HCEC 1CT (cell line): ENCODE measurements at places on chromosomes 13 and 19.

DNA sequence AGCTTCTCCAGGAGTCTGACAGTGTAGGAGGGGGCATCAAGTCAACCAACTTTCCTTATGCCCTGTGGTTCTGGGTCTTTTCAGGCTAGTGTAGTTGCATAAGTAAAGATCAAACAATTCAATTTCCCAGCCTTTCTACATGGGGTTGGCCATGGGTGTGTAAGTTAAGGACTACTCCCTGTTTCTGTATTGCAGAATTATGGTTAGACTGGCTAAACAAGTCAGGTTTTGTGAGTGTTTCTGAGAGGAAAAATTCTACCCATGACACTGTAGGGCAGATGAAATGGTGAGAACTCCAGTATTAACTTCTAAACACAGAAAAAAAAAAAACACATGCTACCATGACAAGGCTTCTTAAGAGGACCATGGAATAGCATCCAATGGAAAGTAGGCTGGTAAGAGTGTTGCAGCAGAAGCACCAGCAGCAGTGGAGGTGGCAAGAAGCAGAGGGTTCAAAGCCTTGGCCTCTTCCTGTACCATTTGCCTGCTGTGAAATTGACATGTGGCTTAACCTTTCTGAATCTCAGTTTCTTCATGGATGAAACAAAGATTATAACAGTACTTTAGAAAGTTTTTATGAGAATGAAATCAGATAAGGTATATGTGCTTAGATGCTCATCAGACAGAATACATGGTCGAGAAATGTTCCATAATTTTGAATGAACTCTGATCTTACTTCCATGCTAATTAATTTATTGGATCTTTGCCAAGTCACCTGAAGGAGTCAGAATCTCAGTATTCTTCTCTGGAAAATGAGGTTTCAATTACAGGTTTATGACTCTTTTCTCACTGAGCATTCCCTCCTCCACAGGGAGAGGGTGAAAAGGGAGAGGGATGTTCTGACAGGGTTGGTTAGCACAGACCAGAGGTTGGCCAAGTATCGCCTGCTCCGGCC is 11.4 kb upstream of the SCEL start:
- DNase-seq: no peak

- no peak for DNase-seq
Observed at GRCh38 chr19:30161770-30162169, 210.4 kb upstream of the ZNF536 start.

DNA sequence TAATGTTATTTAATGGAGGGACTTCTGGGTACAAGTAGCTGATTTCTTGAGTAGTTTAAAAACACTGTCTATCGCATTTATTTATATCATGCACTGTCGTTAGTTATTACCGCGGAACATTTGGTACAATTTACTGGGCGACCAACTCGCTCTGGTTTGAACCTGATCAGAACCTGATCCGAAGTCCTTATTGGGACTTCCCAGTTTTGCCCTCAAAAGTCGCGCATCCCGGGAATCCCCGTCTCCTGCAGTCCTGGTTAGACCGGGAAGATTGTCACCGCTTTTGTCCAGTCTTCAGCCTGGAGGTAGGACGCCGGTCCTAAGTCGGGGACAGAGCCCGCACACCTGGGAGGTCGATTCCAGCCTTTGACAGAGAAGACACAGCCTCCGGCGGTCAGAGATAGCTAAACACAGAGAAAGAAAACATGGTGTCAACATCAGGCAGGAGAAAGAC is 694 bp downstream of the CLN5 start:
- DNase-seq: peak; percentile 23

DNA sequence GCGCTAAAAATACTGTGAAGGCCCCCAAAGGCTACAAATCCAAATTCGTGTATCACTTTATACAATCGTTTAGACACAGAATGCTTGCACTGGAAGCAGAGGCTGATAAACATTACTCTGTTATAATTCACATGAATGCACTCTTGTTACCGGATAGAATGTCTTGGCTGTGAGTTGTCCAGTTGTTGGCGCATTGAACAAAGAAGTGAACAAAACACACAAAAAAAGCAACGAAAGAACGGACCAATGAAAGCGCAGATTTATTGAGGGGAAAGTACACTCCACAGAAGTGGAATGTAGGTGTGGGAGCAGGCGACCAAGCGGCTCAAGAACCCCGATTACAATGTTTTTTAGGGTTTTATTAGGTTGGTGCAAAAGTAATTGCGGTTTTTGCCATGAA is 529 bp upstream of the ZNF418 start:
- no peak for DNase-seq

GRCh38 chr19:7488736-7489353 is at the start of gene PEX11G:
PEX11G (minus strand) TSS chr19:7489035; CDS start chr19:7489010, 25 bp downstream.
- DNase-seq: peak; percentile 68

- DNase-seq: no peak
Observed at GRCh38 chr19:57927587-57927986, 7.6 kb downstream of the ZNF418 start.

GRCh38 chr13:40341096-40341471 is 325.4 kb downstream of the FOXO1 start:
- no peak for DNase-seq

DNA sequence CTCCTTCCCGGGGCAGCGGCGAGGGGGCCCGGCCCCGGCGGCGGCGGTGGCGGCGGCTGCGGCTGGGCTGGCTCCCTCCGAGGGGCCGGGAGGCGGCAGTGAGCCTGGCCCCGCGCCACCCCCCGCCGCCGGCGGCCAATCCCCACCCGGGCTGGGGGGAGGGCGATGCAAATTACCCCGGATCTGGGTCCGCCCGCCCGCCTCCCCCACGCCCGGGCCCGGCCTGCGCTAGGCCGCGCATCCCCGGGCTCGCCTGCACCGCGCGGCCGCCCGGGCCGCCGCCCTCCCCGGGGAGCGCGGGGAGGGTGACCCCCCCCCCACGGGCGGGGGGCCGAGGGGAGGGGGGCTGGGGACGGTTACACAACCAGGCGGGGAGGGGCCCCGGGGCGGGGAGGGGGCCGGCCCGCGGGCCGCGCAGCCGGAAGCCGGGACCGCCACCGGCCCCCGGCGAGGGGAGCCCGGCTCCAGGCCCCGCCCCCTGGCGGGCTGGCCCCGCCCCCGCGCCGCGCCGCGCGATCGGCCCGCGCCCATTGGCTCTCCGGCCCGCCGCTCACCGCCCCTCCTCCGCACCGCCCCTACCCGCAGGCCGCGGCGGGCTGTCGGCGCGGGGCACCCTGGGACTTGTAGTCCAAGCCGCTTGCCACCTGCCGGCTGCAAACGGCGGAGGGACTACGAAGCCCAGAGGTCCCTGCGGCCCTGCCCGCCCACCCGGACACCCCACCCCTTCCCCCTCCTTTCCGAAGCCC is 1.1 kb downstream of the ZBTB7A start:
- peak; percentile 97 for DNase-seq

DNA sequence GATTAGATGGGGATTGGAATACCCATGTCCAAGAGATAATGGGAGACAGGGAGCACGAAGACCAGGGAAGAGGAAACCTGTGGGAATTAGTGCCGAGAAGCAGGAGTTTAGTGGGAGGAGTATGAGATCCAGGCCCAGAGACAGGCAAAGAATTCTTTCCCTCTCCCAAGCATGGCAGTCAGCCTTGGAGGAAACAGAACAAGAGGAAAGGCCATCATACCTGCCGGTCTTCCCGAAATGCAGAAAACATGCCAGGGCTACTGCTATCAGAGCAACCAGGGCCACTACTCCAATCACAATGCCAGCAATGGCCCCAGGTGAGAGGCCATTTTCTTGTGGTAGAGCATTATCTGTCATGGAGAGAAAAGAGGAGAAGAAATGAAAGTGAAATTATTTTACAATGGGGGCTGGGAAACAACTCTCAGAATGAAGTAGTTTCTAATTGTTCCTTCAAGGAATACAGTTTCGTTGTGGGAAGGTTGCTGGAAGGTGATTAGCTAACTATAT is 16.1 kb downstream of the CEACAM1 start:
- DNase-seq: no peak

GRCh38 chr13:23848646-23849141 is 40.5 kb downstream of the MIPEP start:
- DNase-seq: no peak

DNA sequence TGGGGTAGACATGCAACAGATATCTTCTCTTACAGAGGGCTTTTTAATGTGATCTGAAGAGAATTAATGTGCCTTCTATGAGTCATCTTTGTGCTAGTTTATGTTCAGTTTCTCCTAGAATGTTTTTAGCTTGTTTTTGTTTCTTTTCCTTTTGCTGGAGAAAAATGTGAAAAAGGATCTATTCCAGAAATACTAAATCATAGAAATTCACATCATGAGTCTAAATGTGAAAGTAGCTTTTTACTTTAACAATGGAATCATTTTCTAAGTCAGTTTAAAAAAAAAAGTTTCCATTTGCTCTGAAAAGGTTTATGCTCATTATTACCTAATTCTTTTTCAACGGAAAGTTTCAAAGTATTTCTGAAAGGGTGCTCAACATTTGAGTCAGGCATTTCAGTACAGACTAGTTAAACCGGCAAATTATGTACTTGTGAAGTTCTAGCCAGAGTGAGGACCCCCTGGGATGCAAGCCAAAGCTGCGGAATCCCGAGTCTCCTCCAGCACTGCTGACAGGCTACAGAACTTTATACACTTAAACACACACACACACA is 72.9 kb downstream of the SPATA13 start:
- DNase-seq: peak; percentile 38

DNA sequence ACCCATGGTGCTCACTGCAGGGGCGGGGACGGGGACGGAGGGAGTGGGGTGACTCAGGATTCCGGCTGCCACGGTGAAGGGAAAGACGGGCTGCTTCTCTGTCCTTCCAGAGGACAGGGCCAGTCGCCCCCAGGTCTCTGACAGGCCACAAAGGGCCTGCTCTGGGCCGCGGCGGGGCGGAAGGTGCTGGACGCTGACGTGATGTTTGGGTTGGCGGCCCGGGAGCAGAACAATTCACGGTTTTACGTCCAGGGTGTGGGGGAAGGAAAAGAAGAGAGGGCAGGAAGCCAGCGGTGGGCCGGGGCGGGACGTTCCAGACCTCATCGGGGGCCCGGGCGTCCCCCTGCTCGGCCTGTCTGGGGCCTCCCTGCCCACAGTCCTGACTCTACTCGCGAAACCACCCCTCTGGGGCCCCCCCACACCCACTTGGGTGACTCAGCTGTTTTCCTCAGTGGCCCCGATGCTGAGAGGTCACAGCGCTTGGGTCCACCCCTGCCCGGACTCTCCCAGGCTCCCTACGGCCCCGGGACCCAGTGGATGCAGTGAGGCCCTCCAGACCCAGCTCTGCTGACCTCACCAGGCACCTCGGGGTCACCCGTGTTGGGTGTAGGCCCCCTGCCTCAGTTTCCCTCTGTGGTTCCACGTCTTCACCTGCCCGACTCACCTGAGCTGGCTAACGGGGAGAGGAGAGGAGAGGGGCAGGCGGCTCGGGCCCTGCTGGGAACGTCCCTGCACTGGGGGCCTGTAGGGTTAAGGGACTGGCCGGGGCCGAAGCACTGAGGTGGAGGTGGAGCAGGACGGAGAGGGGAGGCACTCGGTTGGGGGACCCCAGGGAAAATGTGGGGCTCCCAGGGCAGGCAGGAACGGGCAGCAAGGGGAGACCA is 29.2 kb downstream of the PIP5K1C start:
- peak; percentile 76 for DNase-seq

GRCh38 chr19:34403784-34404108 is 453 bp upstream of the PDCD2L start:
- no peak for DNase-seq

GRCh38 chr13:49664606-49665005 is 26.7 kb downstream of the EBPL start:
- no peak for DNase-seq

GRCh38 chr13:104823071-104823470 is 1712.4 kb downstream of the EFNB2 start:
- no peak for DNase-seq

DNA sequence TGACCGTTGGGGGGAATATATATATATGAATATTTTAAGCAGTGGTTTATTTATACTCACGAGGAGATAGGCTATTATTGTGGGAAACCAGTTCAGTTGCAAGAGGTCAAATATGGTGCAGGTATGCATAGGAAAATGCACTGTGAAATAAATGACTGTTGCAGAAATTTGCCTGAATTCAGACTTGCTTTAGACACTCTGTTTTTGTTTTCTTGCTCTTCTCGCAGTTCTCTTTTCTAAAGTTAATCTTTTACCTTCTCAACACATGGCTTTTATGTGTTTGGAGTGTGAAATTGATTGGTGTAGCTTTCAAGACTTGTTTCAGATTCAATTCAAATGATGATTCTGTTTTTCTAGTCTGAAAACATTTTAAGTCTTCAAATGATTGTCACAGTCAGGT is 109.7 kb downstream of the LRCH1 start:
- DNase-seq: no peak

GRCh38 chr13:40394304-40394985 is 272.0 kb downstream of the FOXO1 start:
- no peak for DNase-seq

DNA sequence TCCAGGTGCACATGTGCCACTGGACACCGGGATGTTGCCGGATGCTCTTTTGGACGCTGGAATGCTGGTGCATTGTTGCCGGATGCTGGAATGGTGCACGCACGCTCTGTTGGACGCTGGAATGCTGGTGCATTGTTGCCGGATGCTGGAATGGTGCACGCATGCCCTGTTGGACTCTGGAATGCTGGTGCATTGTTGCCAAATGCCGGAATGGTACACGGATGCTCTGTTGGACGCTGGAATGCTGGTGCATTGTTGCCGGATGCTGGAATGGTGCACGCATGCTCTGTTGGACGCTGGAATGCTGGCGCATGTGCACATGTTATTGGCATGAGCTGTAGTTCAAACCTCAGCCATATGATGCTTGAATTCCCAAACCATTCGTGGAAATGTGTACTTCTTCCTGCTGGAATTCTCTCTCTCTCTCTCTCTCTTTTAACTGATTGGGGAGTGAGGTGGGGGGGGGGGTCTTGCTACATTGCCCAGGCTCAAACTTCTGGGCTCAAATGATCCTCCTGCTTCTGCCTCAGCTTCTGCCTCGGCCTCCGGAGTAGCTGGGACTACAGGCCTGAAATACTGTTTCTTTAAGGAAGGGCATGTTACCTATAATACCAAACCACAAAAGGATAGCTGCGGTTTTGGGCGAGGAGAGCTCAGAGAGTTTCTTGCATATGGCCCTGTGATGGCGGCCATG is 1.2 kb upstream of the MCF2L start:
- DNase-seq: no peak

GRCh38 chr13:39525506-39525905 is 77.5 kb downstream of the LHFPL6 start:
- no peak for DNase-seq

- DNase-seq: no peak
Observed at GRCh38 chr19:48033604-48034003, 10.3 kb downstream of the CABP5 start.

- no peak for DNase-seq
Observed at GRCh38 chr13:100854006-100854405, 179.4 kb upstream of the TMTC4 start.

GRCh38 chr13:104411141-104411765 is 1345.0 kb upstream of the SLC10A2 start:
- DNase-seq: no peak
